ENCODE measurements at places on chromosomes 1 and 21. TPM values are rescaled to one million over a fixed set of nuclear protein-coding genes. Genes with fewer than 3 reads are reported as not detected.

MMEL1 gene
- polyA plus RNA-seq, result 3.3 TPM

ARHGEF16 gene
- polyA plus RNA-seq, result 15.0 TPM

C8B gene
- 0.28 TPM for polyA plus RNA-seq

FMOD gene
- polyA plus RNA-seq, result 42.4 TPM

EFCAB7 gene
- polyA plus RNA-seq, result 20.5 TPM

KCNAB2 gene
- polyA plus RNA-seq, result 4.2 TPM

DNA sequence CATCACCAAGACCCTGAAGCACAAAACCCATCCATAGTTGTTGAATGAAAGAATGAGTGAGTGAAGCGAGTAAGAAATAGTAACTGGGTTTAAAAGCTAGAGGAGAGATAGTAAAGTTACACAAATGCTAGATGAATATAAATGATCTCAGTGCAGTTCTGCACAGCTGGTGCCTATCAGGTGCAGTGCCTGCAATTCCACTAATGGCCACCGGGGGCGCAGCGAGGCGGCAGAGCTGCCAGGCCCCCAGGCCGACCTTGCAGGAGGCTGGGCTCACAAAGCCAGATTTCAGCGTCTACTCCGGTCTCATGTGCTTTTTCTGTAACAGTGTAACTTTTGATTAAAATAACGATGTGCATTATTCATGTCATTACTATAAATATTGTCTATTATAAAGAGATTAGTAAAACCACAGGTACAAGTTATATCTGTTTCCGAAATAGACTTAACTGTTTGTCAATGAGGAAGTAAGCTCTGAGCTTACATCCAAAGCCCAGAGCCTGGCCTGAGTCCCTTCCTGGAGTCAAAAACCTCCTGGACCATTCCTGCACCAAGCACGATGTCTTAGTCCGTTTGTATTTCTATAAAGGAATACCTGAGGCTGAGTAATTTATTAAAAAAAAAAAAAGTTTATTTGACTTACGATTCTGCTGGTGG lies 477.6 kb downstream of the NPHP4 start:
- peak; percentile 39 for DNase-seq

GRCh38 chr1:9691691-9692090 lies 40.2 kb downstream of the PIK3CD start:
- DNase-seq, result no peak

DNA sequence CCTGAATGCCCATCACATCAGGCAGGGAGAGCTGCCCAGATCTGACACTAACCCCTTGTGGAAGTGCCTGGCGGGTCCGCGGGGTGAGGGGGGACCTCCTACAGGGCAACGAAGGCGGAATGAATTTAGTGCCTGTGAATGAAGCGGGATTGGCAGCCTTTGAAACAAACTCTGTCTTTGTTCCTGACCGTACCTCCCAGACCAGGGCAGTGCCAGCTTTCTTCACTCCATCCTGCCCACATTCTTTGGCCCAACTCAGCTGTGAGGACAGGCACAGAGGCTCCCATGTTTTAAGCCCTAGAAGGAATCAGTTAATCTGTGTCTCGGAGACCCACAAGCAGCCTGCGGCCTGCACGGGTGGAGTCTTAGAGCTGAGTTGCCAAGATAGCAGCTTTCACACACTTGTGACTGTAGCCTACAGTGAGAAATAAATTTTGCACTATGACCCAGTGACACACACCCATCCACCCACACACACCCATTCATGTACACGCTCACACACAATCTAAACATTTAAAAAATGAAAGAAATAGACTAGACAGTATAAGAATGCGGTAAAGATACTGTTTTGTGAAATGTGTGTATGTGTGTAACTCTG lies 60.1 kb upstream of the USP24 start:
- DNase-seq, result no peak

- DNase-seq, result no peak
Measured at GRCh38 chr1:21631944-21632887, 36.9 kb downstream of the RAP1GAP start.

DNA sequence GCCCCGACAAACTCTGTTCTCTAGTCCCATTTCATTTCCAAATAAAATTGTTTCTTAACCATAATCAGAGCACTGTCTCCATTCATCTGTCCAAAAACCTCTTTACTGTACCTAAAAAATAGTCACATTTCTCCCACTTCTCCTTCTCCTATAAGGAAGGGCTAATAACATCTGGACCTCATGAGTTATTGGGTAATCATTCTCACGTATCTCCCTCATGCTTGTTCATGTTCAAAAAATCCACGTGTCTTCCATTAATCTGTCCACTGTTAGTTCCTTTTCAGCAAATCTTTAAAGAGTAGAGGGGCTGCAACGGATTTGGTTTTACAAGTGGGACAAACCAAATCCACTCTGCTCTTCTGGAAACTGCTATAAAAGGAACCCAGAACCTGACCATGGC lies 1418.8 kb downstream of the MRPL39 start:
- DNase-seq, result no peak

- DNase-seq, result no peak
Measured at GRCh38 chr1:116396769-116397168, 23.7 kb downstream of the ATP1A1 start.

DNA sequence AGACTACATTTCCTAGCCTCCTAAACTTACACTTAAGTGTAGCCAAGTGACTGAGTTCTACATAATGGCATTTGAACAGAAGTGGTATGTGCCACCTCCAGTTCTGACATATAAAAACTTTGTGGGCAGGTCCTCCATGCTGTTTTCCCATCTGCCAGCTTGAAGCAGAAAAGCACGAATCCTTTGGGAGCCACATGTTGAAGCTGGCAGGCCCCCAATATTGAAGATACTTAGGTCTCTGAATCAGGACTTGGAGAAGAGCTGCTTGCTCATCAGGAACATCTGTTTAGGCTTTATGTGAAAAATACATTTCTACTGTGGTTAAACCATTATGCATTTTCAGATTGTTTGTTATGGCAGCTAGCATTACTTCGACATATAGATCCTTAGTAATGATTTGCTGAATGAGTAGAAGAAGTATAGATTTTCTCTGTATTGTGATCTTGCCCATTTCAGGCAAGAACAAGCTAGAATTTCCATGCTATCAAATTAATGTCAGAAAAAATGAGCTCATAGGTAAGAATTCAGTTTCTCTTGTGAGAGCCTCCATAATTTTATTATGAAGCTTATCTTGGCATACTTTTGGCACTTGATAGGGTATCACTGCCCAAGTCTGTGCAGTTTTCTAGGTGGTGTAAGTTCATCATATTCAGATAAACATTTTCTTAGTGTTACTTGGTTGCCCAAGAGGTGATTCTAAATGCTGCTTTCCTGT lies 68.4 kb downstream of the GDAP2 start:
- no peak for DNase-seq

DNA sequence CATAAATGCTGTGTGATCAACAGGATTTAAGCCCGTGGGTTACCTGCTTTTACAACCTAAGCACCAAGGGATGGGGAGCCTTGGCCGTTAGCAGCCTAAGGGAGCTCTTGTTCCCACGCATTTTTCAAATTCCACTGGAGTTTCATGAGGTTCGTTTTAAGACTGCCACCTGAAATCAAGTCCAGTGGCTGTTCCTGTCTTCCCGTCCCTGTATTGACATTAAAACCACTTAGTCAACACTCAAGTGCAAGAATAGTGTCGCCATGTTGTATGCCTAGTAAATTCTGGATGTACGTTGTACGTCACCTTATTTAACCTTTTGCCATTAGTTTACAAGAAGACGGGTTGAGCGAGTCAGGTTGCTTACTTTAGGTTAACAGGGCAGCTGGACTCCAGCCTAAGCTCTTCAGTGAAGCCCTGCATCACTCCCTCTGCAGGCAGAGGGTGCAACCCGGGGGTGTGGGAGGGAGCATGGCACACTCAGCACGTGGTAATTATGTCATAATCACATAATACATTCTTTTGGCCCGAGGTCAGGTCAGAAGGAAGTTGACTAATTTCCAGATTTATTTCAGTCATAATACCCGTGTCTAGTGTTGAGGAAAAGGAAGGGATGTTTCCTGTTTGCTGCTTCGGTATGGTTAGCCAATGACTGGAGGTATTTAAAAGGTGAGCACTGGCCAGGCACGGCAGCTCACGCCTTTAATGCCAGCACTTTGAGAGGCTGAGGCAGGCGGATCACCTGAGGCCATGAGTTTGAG lies 42.5 kb downstream of the CNST start:
- no peak for DNase-seq

DNA sequence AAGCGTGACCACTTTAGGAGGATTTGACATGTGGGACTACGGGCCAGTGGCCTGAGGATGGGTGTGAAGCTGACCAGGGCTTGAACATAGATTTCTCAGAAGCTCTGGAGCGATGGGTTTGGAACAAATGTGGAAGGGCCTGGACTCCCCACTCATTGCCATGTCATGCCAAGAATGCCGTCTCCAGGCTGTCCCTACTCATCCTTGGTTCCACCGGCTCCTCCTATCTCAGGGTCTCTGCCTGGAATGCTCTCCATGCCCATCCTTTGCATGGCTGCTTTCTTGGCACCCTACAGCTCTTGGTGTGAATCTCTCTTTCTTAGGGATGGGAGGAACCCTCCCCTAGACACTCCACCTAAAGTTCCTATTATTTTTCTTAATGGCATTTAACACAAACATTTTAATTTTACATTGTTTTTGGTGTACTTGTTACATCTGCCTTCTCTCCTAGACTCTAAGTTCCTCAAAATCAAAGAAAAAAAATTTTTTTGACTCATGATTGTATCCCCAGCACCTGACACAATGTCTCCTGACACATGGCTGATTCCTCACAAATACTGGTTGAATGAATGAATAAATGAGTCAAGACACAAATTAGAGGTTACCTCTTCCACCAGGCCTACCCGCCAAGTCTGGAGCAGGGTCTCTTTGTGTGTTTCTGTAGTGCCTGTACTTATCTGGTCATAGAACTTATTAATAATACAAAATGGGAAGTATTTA lies 114.5 kb downstream of the OMA1 start:
- no peak for DNase-seq

GRCh38 chr21:30227633-30228404 lies 11.9 kb upstream of the CLDN8 start:
- DNase-seq, result no peak

DNA sequence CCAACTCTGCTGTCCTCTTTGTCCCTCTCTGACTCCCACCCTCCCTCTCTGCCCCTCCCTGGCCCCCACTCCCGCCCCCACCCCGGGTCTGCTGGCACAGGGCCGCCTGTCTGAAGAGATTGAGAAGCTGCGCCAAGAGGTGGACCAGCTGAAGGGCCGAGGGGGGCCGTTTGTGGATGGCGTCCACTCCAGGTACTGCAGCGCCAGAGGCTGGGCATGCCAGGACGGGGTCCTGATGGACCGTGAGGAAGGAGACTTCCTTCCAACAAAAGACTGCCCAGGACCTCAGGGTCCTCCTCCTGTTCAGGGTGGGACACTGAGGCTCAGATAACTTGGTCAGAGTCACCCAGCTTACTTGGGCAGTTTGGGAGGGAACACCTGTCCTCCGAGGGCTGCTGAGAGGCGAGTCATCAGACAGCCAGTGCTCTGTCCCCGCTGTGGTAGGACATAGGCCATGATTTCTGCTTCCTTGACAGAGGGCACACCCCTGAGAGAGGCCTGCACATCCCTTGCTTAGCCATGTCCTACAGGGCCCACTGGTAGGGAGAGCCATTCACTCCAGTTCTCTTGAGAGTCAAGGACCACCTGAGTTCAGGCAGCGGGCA lies 23.4 kb downstream of the PPFIA4 start:
- DNase-seq, result no peak

DNA sequence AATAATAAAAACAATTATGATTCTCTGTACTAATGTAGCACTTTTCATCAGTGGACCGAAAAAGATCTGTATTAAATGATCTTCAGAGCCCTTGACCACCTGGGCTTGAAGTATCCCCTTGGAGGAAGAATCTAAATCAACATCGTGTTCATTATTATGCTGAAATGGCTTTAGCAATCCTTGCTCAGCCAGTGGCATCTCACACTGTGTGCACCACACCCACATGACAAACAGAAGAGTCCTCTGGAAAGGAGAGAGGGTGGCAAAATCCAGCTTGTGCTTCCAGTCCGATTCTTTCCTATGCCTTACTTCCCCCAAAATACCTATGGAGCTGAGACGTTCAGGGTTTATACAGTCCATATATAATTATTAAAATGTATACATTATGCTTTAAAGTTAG lies 318.5 kb upstream of the RUNX1 start:
- no peak for DNase-seq

- DNase-seq, result no peak
Measured at GRCh38 chr1:202575918-202576653, 134.2 kb downstream of the SYT2 start.

All from right renal cortex interstitium (tissue), 3 donors.